ENCODE measurements at places on chromosomes 4 and X.
A peak's percentile ranks its signal among the peaks of the same experiment; 100 is the strongest.

DNA sequence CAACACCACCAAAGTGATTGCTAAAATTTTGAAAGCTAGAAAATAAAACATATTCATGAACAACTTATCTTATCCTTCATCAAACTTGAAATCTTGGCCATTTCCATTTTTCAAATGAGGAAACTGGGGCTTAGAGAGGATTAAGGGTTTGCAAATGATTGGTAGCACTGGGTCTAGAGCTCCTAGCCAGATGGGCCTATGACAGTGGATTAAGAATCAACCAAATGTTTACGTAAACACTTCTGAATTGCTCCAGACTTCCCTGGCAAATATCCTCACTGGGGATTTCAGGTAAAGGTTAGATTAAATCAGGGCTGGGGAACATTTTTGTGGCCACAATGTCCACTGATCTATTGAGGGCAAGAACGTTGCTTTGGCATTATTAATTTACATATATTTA, 241.2 kb downstream of the ANK2 start:
- no peak for DNase-seq

- DNase-seq: no peak
These were observed 61.7 kb upstream of the RELL1 start for GRCh38 chr4:37747772-37748330.

GRCh38 chr4:48212165-48212564, 57.5 kb downstream of the TEC start:
- DNase-seq: no peak

DNA sequence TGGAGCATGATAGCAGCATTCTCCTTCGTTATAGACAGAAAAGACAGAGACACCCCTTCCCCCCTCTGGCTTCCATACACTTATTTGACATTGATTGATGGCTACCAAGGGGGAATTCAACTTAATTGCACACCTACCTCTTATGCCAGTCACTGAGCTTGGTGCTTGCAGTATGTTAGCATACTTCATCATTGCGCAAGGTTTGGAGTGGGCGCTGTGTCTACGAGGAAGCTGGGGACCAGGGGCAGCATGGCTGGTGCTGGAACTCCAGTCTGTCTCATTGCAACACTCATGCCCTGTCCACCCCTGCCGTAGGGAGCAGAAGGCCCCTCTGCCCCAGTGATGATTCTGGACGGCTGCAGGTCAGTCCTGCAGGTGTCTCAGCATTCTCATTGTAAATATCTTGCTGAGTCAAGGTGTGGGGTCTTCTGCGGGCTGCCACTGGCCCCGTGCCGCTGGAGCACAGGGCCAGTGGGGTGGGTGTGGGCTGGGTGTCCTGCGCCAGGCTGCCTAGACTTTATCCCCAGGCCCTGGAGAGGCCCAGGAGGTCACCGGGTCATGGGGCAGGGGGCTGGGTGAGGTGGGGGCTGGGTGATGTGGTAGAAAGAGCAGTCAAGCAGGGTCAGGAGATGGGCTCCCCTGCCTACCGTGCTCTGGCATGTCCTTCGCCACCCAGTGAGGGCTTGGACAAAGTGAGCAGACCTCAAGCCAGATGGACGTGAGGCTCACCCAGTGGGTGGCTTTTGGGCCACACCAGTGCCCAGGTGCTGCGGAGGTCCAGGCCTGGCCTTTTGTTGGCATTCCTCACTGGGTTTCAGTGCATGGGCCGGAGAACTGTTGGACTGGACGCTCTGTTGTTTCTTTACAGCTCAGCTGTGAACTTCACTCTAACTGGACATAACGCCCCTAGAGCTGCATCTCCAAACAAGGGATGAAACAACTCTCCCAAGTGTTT, 85.5 kb downstream of the PSAPL1 start:
- DNase-seq: no peak

GRCh38 chr4:36757580-36758311, 476.3 kb downstream of the DTHD1 start:
- no peak for DNase-seq

DNA sequence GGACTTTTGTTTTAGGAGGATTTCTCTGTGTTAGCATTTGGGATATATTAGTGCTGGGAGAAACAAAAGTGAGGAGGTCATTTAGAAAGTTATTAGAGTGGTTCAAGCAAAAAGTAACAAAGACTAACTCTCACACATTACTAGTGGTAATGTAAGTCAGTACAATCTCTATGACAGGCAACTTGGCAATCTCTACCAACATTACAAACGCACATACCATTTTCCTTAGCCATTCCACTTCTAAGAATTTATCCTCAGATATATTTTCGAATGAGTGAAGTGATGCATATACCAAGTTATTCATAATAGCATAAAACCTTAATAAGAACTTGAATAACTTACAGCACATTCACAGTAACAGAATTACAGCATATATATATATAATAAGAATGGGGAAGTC, 146.2 kb downstream of the PRSS12 start:
- DNase-seq: no peak

DNA sequence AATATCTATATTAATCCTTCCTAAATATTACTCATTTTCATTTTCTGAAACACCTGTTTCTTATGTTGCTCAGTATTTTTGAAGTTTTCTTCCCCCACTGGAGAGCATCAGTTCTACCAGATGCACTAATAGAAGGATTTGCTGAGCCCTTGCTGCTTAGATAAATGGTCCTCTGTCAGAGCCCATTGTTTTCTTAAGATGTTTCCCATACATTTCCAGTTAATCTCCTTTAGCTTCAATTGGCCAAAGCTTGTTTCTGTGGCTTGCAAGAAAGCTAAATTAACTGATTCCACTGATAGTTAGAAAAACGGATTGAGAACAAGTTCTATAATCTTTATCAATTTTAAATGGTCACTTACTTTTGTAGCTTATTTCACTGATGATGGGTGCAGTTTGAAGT, 1425.5 kb downstream of the PCDH18 start:
- no peak for DNase-seq

DNA sequence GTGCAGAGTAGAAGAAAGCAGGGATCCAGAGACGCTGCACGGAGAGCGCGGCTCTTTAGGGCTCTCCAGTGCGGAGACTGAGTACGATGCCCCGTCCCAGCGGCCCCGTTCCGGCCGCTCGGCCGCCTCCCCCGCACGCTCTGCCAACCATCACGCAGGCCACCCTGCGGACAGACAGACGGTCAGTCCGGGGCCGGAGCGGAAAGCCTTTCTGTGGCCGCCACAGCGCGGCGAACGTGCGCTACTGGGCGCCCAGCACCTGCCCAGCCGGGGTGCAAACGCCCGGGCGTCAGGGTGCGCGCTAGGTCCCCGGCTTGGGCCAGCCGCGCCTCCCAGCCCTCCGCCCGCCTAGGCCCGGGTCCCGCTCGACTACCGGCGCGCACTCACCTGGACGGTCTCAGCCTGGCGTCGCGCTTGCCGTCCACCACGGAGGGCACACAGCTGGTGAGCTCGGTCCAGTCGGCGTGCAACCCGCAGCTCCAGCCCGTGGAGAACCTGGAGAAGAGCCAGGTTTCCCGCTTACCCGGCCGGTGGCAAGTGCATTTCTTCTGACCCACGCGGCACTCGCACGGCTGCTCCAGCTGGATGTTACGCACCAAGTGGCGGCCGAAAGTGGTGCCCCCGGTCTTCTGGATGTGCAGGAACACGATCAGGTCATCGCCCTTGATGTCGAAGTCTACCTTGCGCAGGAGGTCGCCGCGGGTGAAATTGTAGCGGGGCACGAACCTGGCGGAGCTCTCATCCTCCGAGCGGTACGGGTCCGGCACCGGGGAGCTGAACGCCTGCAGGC, 1.8 kb downstream of the HS6ST2 start:
- no peak for DNase-seq

DNA sequence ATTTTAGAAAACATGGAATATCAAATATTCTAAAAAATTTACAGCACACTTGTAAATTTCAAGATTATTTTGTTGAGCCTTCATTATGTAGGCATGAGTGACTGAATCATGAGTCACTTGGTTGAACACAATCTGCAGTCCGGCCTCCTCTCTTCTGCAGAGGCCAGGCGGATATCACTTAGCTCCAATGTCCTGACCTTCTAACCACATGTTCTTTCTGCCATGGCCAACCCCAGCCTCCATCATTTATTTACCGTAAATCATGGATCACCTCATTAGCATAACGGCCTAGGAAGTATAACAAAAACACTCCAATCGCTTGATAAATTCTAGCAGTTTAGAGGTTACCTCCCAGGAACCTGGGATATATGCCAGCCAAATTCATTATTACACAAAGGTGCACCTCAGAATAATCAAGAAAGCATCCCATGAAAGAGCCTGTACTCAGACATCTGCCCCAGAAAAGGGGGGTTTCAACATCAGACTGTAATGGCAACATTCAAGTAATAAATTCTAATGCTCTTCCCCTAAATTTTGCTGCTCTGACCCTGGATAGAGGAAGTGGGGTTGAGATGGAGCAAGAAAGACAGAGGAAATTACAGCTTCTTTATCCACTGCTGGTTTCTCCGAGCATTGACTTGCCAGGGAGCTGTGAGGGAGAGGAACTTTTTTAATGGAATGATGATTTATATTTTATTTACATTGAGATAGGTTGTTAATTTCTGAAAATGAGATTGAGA, 2153.6 kb upstream of the AGA start:
- DNase-seq: no peak

DNA sequence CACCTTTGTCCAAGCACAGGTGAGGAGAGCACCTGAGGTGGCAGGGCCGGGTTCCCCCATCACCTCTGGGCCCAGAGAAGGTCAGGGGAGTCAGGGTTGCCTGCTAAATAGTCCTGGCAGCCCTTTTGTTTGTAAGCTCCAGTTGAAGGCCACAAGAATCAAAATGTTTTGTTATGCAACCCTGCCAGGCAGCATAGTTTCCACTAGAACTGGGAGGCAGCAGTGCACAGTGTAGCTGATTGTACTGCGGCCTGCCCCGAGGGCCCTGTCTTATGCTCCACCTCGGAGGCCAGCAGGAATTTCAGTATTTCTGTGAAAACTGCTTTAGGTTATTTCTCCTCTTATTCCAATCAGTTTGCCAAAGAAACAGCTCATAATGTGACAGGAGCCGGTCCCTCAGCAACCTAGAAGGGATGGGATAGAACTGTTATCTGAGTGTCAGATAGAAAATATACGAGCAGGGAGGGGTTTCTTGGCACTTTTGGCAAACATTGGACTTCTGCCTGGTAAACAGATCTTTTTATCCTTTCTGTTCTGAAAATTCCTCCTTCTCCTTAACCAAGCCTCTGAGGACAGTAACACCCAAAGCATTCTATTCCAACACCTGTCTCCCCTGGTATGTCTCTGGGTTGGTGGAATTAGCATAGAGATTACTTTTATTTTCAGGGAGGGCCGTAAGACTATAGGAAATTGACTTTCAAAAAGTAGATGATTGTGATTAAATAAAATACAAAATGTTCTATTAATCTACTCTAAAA, 93.6 kb downstream of the LNX1 start:
- DNase-seq: no peak

DNA sequence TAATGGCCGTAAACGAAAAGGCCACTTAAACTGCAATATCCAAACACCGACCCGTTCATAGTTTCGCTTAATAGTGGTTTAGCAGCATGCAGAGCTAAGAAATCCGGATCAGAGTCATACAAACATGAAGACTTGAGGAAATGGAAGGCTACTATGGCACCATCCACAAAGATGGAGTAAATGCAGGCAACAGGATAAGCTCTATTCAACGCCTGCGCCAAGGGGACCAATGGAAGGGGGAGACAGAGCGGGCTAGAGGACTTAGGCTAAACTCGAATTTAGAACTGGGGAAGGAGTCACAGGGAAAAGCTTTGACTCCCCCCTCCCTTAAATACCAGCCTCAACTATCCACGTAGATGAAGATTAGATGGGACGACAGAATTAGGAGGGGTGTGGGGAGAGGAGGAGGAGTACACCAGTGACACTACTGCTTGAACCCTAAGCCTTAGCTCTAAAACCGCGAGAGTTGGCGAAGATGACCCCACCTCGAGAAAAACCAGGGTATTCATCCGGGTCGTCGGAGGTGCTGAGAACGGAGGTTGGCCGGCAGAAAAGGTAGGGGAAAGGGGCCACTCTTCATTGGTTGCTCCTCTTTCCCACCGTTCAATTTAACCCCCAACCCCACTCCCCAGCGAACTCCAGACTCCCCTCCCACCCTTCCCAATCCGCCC, 3.5 kb downstream of the HUWE1 start:
- DNase-seq: peak; percentile 37

- DNase-seq: no peak
These were observed 97.4 kb downstream of the DCTD start for GRCh38 chr4:182819751-182820150.

GRCh38 chr4:2390784-2391421, 27.5 kb downstream of the ZFYVE28 start:
- no peak for DNase-seq

- DNase-seq: no peak
These were observed 413.8 kb downstream of the FAT4 start for GRCh38 chr4:125728568-125728967.

DNA sequence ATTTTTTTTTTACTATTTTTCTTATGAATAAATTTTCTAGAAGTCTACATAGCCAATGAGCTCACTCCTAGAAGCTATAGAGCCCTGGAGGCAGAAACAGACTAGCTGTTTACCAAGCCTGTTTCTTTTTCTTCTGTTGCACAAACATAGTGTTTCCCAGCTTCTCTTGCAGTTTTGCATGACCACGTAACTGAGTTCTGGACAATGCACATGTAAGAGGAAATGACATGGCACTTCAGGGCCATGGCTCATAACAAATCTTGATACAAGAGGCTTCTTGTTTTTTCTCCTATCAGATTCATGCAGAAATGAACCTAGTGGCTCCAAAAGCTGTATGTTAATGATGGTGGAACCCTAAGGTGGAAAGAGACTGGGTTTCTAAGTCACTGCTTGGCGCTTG, 127.4 kb downstream of the ZNF330 start:
- no peak for DNase-seq

- no peak for DNase-seq
These were observed 609.6 kb upstream of the SPANXN1 start for GRCh38 chrX:144637731-144638130.

GRCh38 chr4:180336494-180337090, 1906.6 kb upstream of the TENM3 start:
- DNase-seq: no peak
